ENCODE measurements at places on chromosomes 1 and 21.

DNA sequence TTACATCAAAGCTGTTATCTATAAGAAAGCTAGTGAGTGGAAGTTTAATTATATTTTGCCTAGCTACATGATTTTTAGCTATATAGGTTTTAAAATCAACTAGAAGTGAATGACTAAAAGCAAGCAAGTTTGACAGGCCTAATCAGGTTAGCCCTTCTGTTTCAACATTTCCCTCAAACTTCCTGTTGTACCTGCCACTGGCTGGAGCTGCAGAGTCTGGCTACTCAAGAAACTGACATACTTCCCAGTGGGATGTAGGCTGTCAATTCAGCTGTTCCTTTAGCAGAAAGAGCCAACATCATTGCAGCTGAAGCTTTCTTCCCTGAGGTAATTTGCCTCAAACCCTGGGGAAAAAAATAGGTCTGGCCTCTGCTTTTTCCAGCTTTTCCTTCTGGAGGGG is 87.1 kb upstream of the TNR start:
- DNase-seq = no peak

DNA sequence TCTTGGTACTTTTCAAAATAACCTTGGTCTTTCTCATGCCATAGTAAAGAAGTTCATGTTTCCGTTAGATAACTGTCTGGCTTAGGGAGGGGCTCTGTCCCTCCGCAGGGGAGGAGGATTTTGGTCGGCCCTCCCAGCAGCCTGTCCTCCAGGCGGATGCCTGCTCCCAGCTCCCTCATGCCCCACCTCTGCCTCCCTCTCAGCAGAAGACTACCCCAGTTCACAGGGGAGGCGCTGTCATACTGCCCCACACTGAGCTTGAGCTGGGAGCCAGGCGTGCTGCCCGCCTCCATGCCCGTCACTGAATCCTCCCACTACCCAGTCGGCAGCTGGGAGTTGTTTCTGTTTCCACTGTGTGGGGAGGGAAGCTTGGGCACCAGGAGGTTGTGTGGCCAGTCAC is 127.3 kb downstream of the CAMTA1 start:
- DNase-seq = no peak

GRCh38 chr1:111930356-111930755 is 59.1 kb downstream of the KCND3 start:
- DNase-seq = no peak

GRCh38 chr1:112893288-112894009 is 62.5 kb downstream of the SLC16A1 start:
- no peak for DNase-seq

Data from CD4-positive, alpha-beta T cell treated with Interleukin-17A for 4 hours (primary cell).